CD4-positive, alpha-beta T cell treated with Interleukin-2 at 100 ng/mL for 4 hours (primary cell): ENCODE measurements at places on chromosomes 1 and 21.

DNA sequence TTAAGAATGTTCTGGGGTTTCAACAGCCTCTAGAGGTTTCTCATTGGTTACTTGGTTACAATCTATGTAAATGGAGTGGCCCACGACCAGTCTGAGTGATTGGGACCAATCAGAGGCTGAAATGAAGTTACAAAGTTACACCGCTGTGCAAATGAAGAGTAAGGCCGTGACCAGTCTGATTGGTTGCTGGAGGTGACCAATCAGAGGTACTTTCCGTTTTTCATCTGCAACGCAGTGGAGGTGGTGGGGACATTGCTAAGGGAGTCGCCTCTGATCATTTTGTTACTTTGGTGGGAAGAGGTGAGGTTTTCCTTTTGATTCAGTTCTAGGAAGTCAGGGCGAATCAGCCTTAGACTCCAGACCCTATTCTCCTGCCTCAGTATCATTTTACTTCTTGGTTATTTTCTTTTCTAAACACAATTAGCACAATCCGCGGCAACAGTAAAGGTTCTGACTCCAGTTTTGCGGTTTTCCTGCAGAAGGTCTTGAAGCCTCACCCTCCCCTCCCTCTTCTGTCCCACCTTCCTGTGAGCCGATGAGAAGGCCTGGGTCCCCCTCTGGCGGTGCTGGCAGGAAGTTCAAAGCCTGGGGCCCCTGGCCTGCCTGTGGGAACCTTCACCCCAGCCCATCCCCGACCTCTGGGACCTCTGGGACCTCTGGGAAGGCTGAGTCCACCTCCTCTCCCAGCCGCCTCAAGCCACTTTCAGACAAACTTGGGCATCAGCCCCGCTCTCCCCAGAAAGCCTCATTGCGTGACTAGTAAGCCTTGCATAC, 38.7 kb upstream of the TTC34 start:
- DNase-seq = peak; percentile 63

GRCh38 chr1:151668090-151668489, 48.5 kb downstream of the CELF3 start:
- no peak for DNase-seq

GRCh38 chr21:43890042-43890441, 25.0 kb downstream of the AGPAT3 start:
- no peak for DNase-seq

DNA sequence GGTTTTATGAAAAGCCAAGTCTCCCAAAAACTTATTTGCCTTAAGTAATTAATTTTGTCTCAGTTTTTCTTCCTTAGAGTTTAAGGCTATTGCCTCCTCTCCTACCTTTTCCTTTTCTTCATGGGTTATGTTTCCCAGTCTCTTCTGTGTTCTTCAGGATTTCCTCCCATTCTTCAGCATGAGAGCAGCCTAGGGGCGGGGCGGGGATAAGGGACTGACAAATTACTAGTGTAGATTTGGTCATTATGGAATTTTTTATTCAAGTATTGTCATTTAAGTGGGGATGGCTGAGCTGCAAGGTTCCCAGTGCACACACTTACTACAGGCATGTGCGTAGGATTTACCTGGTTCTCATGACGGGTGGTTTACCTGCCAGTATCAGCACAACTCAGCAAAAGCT, 35.2 kb upstream of the PIGV start:
- DNase-seq = no peak

DNA sequence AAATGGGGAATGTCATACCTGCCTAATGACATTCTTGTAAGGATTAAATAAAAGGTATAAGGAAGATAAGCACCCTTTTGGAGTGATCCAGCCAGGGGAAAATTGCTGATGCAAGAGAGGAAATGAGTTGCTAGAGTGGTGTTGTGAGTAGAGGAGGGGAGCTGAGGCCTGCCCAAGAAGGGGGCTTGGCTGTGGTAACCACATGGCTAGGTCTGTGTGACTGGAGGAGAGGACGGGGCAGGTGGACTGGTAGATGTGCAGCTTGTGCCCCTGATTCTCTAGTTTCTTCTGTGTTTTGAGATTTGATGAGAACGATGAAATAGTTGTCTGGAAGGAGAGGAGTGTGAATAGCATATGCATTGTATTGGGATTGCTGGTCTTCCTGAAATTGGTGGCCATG, 6.6 kb downstream of the TXLNA start:
- no peak for DNase-seq

DNA sequence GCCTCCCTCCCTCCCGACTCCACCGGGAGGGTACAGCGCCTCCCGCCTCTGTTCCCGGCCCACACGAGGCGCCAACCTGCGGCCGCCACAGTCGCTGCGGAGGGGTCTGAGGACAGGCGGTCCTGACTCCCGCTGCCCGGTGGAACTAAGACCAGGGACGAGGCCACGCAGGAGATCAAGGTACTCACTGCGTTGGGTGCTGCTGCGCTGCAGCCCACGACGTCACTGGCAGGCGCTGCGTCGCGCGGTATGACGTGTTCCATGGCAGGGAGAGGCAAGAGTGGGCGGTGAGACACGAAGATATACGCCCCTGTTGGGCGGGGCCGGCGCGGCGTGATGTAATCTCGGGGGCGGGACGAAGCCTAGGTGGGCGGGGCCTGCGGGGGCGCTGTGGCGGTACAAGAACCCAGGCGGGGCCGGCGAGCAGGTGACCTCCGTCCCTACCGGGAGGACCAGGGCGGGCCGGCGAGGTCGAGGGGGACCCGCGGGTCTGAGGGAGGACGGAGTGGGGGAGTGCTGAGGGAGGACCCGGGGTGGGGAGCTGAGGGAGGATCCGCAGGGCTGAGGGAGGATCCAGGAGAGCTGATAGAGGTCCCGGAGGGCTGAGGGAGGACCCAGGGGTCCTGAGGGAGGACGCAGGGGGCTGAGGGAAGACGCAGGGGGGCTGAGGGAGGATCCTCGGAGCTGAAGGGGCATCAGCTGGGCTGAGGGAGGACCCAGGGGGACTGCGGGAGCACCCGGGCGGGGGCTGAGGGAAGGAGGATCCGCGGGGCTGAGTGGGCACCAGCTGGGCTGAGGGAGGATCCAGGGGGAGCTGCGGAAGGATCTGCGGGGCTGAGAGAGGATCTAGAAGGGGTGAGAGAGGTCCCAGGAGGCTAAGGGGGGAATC, at the start of gene MRPL55:
MRPL55 (minus strand) TSS at position 227 of the 889 bp plus-strand sequence. CDS start 1,039 bp downstream, outside the sequence.
- peak; percentile 98 for DNase-seq

DNA sequence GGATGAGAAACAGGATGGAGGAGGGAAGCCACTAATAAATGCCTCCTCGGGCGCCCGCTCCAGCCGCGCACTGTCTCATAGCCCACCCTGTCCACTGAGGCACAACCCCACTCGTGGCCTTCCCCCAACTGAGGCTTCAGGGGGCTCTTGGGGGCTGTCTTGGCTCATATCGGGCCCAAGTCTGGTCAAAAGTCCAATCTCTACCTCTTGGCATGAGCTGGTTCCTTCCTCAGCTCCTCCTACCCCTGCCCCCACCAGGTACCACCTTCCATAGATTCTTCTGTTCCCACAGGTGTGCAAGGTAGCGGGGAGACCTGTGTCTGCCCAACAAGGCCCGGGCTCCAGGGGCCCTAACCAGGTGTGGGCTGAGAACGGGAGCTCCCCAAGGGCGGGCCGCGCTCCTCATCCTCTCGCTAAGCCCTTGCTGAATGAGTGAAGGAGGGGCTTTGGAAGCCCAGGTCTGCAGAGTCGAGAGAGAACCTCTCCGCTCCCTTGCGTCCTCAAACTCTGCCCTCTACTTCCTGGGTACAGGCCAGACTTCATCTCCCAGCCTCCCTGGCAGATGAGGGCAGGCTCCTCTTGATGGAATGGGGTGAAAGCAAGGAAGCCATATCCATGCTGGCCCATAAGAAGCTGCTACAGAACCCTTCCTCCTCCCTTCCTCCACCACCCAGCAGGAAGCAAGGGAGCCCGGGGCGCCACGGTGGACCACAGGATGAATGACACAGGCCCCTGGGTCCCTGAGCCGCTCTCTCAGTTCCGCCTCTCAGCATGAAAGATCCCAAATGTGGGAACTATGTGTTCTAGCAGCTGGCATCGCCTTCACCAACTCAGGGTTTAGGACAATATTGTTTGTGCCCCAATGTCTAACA, 74.7 kb downstream of the PSMG1 start:
- no peak for DNase-seq

- no peak for DNase-seq
Measured at GRCh38 chr1:68725001-68725752, 228.3 kb upstream of the DEPDC1 start.

DNA sequence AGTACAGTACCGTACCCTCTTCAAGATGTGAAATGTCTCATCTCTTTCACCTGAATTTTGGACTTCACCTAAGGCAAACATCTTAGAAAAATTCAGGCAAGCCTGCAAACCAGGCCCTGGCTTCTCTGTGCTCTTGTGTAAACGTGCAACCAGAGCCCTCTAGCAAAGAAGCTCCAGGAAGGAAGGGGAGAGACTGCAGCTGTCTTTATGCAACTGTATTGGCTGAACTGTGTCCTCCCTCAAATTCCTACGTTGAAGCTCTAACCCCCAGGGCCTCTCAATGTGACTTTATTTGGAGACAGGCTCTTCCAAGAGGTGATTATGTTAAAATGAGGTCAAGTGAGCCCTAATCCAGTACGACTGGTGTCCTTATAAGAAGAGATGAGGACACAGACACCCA, 60.3 kb downstream of the SLC45A1 start:
- DNase-seq = no peak

GRCh38 chr1:169200319-169200718, 93.8 kb downstream of the ATP1B1 start:
- DNase-seq = no peak

GRCh38 chr1:52978045-52978444, 51.0 kb downstream of the SCP2 start:
- DNase-seq = no peak

GRCh38 chr1:99713006-99713405, 53.4 kb downstream of the FRRS1 start:
- DNase-seq = no peak

- no peak for DNase-seq
Measured at GRCh38 chr1:148308832-148309458, 156.9 kb upstream of the NBPF11 start.

DNA sequence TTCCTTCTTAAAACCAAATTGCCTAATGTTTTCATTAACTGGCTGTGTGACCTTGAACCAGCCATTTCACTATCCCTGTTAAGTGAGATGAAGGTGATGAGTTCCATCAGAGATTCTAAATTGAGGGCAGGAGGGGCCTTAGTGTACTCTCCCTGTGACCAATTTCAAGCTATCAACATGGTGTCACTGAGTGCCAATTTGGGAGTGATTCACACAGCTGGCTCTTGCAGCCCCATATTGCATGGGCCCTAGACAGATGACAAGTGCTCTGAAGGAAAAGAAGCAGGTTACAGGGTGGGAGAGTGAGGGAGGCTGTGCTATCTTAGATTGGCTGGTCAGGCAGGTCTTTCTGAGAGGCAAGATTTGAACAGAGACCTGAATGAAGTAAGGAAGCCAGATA, 13.0 kb upstream of the TACSTD2 start:
- no peak for DNase-seq

- peak; percentile 36 for DNase-seq
Measured at GRCh38 chr1:26786437-26787380, 1.0 kb upstream of the PIGV start.
